Activated CD4-positive, alpha-beta T cell treated with anti-CD3 and anti-CD28 coated beads, Interleukin-2, Interleukin-6, amounts not matched to agents 100 ng/mL and 50 ng/mL, durations not matched to agents 16 hours and 8 hours (primary cell): ENCODE measurements at places on chromosomes 1 and 21.

- no peak for DNase-seq
Observed at GRCh38 chr1:113530021-113530420, 139.7 kb downstream of the MAGI3 start.

DNA sequence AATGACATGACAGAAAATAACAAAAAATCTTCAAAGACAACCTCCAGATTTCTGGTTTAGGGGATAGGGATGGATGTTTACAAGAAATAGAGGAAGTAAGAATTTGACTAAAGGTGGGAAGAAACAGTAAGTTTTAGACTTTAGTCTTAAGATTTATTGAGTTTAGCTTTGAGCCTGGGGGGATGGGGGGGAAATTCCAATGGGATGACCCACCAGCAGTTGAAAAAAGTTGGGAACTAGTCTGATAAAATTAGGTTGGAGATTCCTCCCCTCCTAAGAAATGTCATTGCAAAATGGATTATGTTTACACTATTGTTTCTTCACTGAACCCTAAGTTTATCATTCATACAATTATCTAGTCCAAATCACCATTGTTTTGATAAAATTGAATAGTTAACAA, 28.4 kb downstream of the WDR26 start:
- no peak for DNase-seq

GRCh38 chr1:245614476-245614875, 459.7 kb downstream of the KIF26B start:
- no peak for DNase-seq

DNA sequence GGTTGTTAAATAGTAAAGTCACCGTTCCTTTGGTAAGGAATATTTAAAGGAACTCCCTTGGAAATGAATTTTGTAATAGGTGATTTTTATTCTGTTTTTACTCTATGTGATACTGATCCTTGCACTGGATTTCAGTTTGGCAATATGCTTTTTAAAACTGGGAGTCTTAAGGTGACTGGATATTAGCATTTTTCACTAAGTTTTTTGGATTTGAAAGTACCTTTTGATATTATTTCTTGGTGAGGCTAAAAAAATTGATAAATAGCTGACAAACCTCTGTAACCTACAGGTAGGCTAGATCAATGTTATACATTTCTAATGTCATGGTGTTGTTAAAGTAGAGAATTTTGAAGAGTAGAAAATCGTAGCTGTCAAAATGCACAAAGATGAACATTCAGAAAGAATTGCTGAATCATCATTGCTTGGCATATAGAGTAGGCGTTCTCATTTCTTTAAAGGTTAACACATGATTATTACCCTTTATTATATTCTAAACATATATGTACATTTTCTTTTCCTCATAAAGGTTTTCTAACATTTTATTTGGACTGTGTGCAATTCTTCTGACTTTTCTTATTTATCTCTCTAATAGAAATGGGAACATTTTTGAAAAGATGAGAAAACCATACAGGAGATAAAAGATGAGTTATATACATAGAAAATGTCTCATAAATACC, 1.5 kb upstream of the DNAJB4 start:
- DNase-seq = no peak

DNA sequence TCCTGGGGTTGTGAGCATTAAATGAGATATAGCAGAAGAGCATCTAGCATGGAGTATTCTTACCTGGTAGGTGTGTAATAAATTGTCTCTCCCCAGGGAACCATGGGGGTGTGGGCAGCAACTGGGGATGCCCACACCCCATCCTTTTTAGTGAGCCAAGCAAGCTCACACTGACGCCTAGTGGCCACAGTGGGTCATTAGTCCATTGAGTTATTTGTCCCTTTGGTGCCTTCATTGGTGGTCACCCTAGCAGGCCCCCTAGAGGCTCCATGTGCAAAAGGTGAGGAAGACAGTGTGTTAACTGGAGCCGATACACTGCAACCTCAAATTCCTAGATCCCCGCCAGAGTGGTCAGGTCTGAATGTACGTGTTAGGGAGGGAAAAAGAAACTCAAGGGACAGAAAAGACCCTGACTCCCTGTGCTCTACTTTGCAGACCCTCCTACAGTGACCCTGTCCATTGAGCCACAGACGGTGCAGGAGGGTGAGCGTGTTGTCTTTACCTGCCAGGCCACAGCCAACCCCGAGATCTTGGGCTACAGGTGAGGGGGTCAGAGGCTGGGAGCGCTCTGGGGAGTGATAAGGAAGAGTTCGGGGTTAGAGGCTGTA, 93.3 kb upstream of the CD1D start:
- DNase-seq = peak; percentile 41

- DNase-seq = no peak
Observed at GRCh38 chr1:162219461-162219860, 150.0 kb downstream of the NOS1AP start.

- DNase-seq = no peak
Observed at GRCh38 chr1:171258943-171259342, 10.6 kb downstream of the FMO1 start.

GRCh38 chr1:192724670-192725069, 84.2 kb upstream of the RGS2 start:
- no peak for DNase-seq

DNA sequence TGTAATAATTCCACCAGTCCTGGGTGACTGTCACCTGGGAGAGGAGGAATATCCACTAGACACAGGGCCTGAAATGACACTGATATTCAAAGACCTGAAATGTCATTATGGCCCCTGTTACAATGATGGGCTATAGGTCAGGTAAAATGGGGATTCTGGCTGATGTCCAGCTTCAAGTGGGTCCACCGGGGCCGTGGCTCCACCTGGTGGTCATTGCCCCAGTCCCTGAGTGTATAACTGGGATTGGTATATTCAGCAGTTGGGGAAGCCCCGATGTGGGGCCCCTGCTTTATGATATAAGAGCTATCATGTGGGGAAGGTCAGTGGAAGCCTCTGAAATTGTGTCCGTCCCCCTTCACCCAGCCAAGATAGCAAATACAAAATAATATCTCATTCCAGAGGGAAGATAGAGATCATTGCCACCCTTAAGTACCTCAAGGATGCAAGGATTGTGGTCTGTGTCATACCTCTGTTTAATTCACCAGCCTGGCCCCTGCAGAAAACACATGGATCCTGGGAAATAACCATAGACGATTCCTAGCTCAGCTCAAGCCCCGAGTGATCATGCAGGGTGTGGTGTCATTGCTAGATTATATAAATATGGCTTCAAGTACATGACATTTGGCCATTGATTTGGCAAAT, 19.4 kb downstream of the PLEKHO1 start:
- DNase-seq = peak; percentile 65

DNA sequence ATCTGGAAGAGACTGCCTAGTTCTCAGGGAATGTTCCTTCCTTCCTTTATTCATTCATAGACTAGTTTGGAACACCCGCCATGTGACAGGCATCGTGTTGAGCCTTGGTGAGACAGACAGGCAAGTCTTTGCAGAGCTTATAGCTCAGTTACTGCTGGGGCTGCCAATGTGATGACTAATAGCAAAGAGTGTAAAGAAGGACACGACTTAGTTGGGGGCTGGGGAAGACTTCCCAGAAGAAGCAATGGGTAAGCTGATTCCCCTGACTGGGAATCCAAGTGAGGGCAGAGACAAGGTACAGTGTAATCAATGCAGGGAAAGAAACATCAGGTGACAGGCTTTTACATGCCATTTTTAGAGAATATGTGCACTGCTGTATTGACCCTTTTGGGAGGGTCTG, 51.2 kb downstream of the TENT5C start:
- DNase-seq = peak; percentile 51

GRCh38 chr1:60503266-60503925, 429.8 kb upstream of the C1orf87 start:
- DNase-seq = no peak

DNA sequence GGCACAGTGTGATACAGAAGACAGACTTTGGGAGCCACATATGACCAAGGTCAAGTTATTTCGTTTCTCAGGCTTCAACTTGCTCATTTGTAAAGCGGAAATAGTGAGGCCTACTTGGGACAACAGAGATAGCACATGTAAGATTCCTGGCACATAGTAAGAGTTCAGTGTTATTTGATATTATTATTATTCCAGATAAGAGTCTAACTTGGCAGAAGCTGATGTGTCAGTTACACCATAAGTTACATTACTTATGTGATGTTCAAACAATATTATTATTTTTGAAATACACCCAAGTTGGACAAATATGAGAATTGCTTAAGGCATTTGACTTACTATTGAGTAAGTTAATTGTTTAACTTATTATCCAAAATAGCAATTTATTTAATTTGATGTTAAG, 10.2 kb upstream of the CYP4X1 start:
- no peak for DNase-seq

- no peak for DNase-seq
Observed at GRCh38 chr1:75672108-75672507, 52.4 kb upstream of the ACADM start.
